Activated CD8-positive, alpha-beta memory T cell treated with anti-CD3 and anti-CD28 coated beads for 1 hour (primary cell): ENCODE measurements at places on chromosomes 3 and 15.

DNA sequence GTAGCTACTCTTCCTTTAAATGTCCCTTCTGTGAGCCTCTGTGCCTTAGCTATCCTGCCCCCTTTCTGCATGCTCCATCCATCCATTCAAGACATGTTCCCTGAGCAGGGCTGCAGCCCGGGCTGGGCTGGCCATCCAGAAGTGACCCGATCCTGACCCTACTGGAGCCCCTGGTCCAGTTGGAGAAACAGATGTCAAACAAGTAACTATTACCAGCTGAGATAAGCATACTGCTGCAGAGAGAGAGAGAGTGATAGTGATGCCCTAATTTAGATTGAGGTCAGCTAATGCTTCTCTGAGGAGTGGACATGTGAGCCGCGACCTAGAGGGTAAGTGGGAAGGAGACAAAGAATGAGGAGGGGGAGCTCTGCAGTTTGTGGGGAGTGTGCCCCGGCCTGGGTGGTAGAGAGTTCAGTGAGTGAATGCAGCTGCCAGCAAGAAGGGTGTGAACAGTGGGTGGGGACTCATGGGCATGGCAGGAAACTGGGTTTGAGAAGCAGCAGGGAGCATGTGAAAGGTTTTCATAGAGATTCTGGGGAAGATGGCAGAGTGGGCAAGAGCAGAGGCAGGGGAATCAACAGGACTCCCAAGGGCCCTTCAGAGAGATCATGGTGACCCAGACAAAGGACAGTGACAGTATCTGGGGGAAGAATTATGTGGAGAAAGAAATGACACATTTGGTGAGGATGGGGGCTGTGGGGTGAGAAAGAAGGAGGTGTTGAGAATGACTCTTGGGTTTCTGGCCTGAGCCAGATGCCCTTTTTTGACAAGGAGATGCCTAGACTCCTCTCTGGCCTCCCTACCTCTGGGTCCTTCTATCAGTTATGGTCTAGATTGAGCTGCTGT lies 44.9 kb downstream of the CHCHD6 start:
- DNase-seq, result no peak

GRCh38 chr3:68904064-68904463 lies 28.3 kb downstream of the TAFA4 start:
- DNase-seq, result no peak

GRCh38 chr3:111874177-111874820 lies 15.2 kb downstream of the PHLDB2 start:
- no peak for DNase-seq

- no peak for DNase-seq
These were observed 37.9 kb upstream of the DLG1 start for GRCh38 chr3:197336348-197336747.

GRCh38 chr15:39494462-39494861 lies 86.4 kb upstream of the THBS1 start:
- no peak for DNase-seq

DNA sequence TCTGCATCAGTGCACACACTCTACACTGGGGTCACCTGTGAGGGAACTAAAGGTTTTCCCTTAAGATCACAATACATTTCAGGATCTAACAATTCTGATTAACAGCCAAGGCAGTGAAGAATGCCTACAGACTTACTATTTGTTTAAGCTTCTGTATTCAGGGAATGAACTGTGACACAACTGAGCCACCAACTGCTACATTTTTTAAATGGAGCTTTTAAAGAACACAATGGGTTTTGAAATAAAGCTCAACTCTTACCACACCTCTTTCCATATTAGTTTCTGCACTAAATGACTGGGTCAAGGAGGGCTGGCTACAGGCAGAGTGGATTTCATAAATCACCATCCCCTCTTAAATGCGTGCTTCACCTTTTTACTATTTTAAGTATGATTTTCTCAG lies 100.2 kb downstream of the TMCC1 start:
- no peak for DNase-seq

- no peak for DNase-seq
These were observed 5.4 kb downstream of the CCDC54 start for GRCh38 chr3:107382631-107383030.

DNA sequence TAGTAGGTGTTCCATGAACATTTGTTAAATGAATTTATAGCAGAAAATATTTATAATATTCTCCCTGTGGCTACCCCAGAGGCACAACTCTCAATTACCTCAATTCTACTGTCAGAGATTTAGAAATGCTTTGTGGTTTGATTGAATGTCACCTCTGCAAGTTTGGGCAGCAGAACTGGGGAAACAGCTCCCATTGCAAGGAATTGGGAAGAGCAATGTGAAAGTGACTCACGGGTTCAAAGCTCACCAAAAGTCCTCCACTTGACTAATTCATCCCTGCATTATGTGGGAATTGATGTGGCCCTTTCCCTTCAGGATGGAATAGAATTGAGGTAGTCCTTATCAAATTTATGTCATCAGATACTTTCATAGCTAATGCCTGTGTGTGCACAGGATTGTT lies 562.7 kb downstream of the MFSD1 start:
- no peak for DNase-seq

- no peak for DNase-seq
These were observed 85.6 kb upstream of the ACP3 start for GRCh38 chr3:132231633-132232032.

GRCh38 chr3:167450195-167450594 lies 23.6 kb downstream of the SERPINI2 start:
- no peak for DNase-seq

DNA sequence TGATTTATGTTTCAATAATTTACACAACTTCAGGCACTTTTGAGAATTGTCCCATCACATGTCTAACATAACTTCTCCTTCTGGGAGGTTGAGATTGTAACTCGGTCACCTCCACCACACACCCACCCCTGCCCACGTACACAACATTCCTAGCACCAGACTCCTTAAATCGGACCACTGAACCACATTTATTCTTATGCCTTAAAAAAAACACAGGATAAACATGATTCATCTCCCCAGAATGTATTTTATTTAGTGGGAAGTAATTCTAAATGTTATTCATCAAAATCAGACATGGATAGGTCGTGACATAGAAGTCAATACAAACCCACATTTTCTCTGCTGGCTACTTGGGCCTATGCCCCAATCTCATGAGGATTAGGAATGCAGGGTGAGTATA lies 3.0 kb downstream of the SNTN start:
- no peak for DNase-seq

DNA sequence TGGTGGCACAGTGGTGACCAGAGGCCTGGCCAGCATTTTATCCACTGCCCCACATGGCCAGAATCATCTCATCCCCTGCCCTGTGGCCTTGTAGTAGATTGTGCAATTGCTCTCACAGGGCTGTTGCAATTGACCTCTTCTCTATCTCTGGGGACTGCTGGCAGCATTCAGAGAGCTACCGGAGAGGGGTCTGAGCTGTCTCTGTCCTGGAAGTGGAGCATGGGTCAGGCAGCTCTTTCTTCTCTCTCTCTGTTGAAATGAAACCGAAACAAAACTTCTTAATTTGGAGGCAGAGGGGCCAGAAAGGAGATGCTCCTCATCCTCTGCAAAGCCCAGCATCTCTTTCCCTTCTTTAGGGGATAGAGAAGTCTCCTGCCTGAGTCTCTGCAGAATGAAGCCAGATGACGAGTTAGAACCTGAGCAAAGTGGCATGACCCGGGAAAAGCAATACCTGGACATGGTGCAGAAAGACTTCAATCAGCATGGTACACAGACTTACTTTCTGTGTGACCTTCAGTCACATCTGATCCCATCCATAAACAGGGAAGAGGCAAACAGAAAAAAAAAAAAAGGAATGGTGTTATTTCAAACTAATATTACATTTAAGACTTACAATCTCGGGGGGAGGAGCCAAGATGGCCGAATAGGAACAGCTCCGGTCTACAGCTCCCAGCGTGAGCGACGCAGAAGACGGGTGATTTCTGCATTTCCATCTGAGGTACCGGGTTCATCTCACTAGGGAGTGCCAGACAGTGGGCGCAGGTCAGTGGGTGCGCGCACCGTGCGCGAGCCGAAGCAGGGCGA lies 144.5 kb upstream of the BCL6 start:
- DNase-seq, result no peak

- no peak for DNase-seq
These were observed 515.5 kb downstream of the ZNF385D start for GRCh38 chr3:21235491-21235890.

DNA sequence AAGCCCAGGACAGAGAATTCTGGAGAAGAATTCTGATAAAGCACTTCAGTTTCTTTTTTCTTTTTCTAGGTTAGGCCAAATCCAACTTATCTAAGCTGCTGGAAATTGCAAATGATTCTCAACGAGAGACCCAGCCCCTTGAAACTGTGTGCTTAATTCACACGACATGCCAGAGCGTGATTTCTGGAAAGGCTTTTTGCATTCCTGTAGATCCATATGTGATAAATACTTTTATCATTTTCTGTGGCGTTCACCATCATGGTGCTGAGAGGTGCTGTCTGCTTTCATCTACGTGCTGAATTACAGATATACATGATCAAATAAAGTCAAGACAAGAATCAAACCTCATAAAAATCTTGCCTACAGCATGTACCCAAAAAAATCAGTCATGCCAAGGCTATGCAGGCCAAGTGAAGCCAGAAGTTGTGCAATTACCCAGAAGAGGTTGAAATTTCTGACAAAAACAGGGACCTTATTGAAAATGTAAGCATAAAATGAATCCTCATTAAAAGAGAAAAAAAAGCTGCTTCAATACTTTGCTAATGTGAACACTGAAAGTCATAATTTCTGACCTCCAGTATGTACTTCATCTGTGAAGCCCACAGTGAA lies 10.8 kb upstream of the MEF2A start:
- DNase-seq, result no peak

DNA sequence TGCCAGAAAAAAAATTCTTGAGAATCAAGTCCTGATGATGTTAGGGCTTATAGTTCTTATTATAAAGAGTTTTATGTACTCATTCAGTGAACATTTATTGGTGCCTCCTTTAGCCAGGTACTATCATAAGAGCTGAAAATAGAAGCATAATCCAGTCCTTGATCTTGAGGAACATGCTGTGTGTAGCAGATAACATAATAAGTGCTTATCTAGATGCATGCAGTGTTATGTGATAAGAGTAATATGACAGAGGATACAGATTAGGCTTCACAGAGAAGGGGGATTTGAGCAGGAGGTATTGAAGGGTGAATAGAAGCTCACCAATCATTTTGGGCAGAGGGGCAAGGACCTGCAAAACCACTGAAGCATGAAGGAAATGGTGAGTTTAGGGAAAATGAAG lies 1.1 kb downstream of the CCR2 start:
- DNase-seq, result no peak

DNA sequence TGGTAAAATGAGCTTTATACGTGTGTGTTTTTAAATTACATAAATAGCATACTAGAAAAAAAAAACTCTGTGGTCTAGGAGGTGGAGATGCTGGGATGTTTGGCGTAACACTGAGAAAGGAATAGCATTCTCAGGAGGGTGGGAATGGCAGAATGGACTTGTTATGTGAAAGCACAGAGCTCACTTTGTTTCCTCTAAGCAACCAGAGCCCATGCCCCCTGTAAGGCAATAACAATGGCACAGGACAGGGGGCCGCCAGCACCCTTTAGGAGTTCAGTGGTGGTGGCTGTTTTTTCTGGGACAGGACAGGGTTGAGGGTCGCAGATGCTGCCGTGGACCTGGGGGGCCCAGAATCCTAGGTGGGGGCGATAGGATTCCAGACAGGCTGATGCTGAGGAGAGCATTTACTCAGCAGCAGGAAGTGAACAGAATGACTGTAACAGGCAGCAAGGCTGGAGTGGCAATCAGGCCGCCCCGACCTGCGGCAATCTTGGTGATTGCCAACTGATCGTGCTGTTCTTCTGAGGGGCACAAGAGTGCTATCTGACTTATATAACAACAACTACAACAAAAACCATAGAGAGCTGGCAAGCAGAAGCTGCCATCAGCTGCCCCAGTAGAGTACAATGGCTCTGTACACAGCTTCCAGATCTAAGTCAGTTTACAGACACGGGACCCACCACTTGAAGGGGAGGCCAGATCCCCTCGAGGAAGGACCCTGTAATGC lies 160.4 kb downstream of the UACA start:
- DNase-seq, result no peak

DNA sequence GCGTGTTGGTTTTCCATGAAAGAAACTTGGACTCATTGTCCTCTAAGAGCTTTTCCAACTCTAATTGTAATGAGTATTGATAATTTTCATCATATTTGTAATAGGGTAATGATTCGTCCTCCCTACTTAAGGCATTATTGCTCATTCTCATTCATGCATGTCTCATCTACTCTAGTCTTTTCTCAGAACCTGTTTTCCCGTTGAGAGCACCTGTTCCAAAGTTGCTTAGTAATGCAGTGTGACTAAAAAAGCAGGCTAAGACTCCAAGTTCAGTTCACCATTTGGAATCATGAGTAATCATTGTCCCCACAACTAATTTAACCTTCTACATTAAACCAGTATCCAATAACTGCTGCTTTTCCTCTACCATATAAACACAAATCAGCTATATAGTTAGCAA lies 84.0 kb downstream of the FILIP1L start:
- no peak for DNase-seq

- no peak for DNase-seq
These were observed 21.7 kb downstream of the CCR9 start for GRCh38 chr3:45907769-45908705.

- DNase-seq, result no peak
These were observed 5.9 kb upstream of the DNASE1L3 start for GRCh38 chr3:58216496-58217195.

GRCh38 chr3:79383402-79384012 lies 384.3 kb downstream of the ROBO1 start:
- no peak for DNase-seq

DNA sequence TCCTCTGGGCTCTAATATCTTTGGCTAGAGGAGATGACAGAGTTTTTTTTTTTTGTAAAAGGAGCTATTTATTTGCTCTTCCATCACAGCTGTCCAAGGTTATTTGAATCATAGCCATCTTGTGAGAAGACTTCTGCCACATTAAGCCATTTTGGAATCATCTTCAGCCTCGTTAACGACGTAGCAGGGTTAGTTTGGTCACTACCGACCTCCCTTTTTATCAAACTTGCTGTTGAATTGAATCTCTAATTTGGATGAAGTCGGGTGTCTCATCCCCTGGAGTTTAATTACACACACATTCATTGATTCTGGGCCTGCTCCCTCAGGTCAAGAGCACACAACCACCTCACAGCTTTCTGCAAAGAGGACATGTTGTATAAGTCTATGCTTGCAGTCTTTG lies 238.7 kb downstream of the CPNE4 start:
- DNase-seq, result no peak

GRCh38 chr15:74869726-74870407 lies 3.3 kb downstream of the SCAMP2 start:
- DNase-seq, result no peak
